ENCODE measurements at places on chromosomes 7 and 10.

DNA sequence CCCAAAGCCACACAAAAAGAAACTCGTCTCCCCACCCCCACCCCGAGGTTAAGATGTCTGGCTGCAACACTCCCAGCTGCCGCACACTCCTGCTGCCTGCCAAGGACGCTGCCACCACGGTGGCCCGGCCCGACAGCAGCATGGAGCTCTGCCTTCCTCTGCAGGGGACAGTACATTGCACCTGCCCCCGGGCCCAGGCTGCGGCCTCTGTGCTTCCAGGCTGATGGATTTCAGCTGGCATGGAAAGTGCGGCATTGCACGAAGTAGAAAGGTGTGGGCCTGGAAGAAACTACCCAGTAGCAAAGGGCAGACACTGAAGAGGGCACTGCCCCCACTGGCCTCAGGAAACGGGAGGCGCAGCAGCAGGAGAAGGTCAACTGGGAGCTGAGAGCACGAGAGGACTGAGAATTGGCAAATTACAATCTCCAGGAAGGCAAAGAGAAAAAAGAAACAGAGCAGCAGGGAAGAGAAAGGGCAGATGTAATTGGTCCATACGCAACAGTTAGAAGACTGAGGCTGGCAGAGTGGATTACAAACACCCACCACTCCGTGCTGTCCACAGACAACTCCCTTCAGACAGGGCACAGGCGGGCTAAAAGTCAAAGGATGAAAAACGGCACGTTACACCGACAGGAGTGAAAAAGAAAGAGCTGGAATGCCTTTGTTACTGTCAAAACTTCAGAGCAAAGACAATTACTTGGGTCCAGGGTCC is 117.1 kb upstream of the DIP2C start:
- DNase-seq, result no peak

GRCh38 chr10:3786295-3787015 is 1.4 kb upstream of the KLF6 start:
- DNase-seq, result peak; percentile 40

DNA sequence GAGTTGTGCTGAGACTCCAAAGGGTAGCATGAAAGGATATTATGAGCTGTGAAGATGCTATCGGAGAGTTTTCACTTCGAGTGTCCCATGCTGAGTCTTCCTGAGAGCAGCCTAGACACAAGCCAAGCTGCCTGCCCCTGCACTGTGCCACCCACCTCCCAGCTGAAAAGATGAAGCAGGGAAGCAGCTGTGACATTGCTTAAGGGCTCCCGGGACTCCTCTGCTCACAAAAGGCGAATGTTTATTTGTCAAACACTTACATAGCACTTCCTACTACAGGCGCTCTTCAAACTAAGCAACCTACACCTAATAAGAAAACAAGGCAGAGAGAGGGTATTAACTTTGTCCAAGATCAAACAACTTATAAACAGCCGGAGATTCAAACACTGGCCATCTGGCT is 95.6 kb downstream of the OSBPL3 start:
- DNase-seq, result no peak

DNA sequence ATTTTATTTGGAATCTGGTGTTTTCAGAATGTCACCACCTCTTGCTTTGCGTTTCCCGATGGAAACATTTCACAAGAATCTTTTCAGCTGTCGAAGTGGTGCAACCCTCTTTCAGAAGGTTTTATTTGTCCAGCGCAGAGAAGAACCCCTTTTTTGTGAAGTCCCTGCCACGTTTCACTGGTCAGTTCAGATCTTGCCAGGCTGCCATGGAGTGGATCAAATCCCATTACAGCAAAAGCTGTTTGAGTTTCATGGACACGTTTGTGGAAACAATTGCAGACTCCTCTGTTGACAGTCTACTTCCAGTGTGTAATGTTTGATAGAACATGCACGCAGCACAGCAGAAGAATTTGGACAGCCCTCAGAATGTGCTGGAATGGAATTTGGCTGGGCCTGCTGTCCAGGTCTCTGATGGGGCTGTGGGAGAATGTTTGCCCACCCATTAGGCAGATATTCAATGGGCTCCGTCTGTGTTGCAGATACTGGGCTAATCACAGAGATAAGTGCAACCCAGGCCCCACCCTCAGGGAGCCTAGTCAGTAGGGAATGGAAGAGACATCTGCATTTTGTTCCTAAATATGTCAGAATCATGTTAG is 143.2 kb downstream of the GRK5 start:
- no peak for DNase-seq

DNA sequence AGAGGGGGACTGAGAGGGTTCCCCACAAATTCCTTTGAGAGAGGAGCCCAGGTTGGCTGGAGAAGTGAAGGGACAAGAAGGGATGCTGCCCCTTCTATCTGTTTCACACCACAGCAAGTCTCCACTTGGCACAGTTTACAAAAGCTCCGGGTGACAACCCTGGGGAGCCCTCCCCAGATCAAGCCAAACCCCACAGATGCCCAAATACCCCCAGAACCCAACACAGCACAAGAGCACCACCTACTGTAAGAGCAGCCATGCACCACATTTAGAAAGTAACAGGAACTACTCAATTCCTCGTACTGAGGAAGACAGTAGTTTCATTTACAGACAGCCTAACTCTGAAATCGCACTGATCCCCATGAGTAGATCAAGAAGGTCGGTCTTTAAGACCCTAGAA is 67.8 kb upstream of the ATP6V0A4 start:
- DNase-seq, result peak; percentile 75

GRCh38 chr10:79937701-79938151 is 11.2 kb downstream of the SFTPD start:
- no peak for DNase-seq

DNA sequence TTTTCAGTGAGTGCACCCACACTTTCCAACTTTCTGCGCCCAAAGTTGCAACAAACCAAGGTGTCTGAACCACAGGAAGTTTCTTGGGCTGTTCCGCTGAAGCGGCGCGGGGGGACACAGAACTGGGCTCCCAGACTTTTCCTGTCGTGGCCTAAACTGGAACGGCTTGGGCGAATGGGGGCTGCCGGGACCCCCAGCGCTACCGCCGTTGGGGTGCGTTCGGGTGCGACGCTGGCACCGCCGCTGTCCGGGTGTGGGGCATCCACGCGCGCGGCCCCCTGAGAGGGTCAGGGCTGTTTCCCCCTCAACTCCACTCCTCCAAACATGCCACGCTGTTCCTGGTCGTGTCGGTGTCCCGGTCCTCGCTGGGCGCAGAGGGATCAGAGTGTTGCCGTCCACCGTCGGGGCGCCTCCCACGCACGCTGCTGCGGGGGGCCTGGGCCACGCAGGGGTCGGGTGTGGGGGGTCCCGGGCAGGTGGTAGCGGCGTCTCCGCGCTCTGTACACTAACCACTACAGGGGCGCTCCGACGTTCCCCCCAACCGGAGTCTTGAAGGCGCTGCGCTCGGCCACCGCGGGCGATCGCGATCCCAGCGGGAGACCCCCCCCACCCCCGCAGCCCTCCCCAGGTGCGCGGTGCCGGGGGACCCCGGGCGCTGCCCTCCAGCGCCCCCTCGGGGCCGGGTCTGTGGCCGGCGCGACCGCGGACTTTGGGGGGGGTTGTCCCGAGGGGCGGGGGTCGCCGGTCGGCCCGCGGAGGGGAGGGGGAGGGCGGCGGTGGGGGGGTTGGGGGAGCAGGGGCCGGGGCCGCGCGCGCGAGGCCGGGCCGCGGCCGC is 2.2 kb upstream of the CUX1 start:
- DNase-seq, result peak; percentile 70

- DNase-seq, result no peak
Observed at GRCh38 chr7:42278344-42278743, 41.3 kb upstream of the GLI3 start.

DNA sequence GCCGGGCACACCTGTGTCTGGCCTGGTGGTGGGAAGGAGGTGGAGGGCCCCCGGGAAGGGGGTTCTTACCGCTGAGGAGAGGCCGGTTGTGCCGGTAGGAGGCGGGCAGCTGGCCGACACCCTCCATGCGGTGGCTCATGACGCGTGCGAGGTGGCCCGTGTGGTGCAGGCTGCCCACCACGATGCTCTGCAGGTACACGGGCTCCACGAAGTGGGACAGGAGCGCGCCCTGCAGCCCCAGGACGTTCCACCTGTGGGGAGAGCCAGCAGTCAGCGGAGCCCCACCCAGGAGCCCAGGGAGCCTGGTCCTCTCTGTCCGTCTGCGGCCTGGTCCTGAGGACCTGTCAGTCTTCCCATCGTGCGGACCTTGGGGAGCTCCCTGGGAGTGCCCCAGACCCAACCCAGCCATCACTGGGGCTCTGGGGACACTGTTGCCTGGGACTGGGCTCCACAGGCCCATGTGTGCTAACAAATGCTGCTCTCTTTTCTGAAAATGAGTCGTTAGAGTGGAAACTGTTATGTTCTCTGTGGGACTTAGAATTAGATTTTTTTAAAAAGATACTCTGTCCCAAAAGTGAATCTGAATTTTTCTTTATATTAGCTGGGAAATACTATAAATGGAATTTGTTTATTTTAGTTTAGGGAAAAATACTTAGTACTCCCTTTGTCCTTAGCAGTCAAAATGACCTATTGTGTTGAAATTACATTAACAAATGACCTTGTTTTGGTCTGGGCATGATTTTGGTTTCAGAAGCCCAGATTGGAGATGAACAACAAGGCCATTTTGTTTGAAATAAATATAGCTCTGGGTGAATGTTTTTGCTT is 143.9 kb downstream of the WDR37 start:
- DNase-seq, result no peak

- no peak for DNase-seq
Observed at GRCh38 chr7:128281605-128282380, 40.7 kb downstream of the LEP start.

- no peak for DNase-seq
Observed at GRCh38 chr7:85774986-85775385, 588.1 kb upstream of the SEMA3D start.

DNA sequence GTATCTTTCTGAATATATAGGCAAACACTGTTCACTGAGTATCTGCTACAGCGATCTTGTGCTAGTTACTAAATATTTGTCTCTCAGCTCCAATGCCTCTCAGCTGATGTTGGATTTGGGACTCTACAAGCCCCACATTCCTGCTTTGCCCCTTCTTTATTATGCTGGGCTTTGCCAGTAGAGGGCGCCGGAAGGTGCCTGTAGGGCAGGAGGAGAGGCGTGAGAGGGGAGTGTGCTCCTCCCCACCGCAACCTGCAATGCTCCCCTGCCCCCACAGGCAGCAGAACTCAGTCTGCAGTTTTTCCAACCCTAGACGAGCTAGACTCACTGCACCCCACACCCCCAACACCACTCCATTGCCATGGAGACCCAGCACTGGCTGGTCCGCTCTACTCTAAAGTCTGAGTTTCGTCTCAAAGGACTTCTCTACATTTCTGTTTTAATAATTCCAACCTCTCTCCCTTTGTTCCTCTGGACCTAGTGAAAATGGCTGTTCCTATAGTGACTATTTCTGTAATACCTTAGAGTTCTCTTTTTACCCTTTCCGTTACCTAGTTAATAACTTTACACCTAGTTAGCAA is 337.6 kb downstream of the CCSER2 start:
- DNase-seq, result peak; percentile 39

- DNase-seq, result no peak
Observed at GRCh38 chr10:44465401-44466115, 80.7 kb upstream of the CXCL12 start.

DNA sequence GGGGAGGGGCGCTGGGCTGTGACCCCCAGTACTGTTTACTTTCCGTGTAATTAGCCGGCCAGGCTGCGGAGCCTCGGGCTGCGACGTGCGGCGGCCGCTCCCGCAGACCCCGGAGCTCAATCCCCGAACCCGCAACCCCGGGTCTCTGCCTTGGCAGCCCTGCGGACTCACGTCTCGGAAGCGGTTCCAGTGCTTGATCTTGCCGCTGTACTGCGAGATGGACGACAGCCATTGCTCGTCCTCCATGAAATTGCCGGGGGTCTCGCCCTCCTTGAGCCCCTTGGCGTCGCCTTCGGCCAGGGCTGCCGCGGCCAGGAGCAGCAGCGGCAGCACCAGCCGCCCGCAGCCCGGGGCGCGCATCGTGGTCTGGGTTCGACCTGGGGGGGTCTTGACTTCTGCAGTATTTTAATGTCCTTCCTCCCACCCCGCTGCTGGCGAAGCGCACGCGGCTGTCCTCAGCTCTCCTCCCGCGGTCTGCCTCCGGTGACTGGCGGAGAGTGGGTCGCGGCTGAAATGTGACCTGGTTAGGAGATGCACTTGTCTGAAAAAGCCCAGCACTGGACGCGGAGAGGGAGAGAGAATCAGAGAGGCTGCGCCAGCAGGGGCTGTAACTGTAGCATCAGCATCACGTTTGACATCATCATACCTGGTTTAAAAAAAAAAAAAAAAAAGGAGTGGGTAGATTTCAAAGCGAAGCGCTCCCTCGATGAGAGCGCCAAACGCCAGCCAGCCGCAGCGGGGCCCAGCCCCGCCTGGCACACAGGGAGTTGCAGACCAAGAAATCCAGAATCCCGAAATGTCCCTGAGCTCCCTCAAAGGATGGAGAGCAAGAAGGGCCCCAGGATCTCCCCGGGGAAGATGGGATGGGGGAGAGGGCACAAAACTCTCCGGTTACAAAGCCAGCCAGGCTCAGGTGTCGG is at the start of gene SPOCK2:
SPOCK2 (minus strand) TSS at position 583 of the 920 bp plus-strand sequence; CDS start at position 360, 223 bp downstream.
- DNase-seq, result peak; percentile 83

DNA sequence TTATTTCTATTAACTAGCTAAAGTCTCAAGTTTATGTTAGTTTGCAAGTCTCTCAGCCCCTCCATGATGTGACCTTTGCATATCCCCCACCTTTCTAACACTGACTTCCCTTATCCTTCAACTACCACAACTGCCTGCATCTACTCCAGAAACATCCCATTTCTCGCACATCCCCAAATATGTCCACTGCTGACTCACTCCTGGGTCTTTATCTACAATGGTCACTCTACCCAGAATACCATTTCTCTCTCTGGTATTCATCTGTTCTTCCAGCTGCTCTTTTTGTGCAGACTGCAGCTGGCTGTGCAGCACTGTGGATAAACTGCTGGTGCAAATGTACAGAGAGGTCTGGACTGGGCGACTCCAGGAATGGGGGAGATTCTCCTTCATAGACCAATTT is 32.7 kb upstream of the PRSS1 start:
- DNase-seq, result no peak
